ENCODE measurements at places on chromosomes 13 and 19.
A peak's percentile ranks its signal among the peaks of the same experiment; 100 is the strongest.

- DNase-seq: no peak
These were observed 76.3 kb downstream of the PEG3 start for GRCh38 chr19:56764196-56764695.

- no peak for DNase-seq
These were observed 64.2 kb upstream of the ZNF85 start for GRCh38 chr19:20858861-20859260.

GRCh38 chr19:11050323-11051114 lies 38.7 kb upstream of the LDLR start:
- DNase-seq: no peak

DNA sequence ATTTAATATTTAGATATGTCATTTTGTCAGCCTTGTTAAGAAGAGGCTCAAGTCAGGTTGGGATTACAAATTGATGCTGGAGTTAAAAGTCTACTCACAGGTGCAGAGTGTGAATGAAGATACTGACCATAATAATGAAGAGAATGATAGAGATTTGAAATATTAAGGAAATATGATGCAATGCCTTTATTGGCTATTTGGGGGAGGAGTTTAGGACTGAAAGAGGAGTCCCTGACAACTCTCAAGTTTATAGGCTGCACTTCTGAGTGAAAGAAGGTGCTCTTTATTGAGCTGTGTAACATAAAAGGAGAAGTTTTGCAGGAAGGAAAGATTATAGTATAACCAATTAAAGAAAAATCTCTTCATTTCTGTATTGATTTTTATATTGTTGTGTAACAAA lies 827.7 kb upstream of the PCDH9 start:
- no peak for DNase-seq

DNA sequence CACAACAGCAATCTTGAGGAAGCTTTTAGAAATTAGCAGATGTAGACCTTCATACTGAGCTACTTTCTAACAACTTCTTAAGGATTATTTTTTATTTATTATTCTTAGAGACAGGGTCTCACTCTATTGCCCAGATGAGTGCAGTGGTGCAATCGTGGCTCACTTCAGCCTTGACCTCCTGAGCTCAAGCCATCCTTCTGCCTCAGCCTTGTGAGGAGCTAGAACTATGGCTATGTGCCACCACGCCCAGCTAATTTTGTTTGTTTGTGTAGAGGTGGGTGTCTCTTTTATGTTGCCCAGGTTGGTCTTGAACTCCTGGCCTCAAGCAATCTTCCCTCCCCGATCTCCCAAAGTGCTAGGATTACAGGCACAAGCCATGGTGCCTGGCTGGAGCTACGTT lies 200.6 kb downstream of the TSHZ3 start:
- DNase-seq: no peak

DNA sequence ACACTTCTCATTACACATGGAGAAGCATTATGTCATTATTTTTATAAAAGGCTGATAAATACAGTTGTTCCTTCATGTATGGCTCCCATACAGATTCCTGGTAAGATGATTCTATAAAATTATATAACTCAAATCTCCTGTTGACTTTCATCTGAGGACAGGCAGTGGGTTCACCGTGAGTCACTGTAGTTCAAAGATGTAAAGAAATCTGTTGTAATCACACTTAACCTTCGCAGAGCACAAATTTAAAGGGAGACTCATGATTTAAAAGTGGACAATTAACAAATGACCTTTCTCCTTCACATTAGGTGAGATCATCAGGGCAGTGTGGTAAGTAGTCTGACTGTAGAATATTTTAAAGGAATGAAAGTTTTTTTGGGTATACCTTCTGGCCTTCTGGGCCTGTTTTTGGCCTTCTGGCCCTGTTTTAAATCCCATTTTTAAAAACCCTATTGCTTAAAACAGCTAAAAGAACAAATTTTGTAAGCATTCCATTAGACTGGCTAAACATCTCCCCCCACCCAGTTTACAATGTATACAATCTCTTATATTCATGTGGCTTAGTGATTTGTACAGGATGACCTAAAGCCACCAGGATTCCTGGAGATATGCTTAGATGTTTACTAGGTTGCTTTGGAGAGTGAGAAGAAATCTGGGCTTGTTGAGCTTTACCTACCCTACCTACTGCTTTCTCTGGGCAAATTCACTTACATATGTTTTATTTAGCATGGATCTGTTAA lies 171.2 kb downstream of the ITGBL1 start:
- DNase-seq: no peak

GRCh38 chr19:54029930-54030490 lies 33.7 kb downstream of the VSTM1 start:
- DNase-seq: no peak

GRCh38 chr19:46002678-46003275 lies 7.5 kb downstream of the CCDC61 start:
- DNase-seq: no peak

DNA sequence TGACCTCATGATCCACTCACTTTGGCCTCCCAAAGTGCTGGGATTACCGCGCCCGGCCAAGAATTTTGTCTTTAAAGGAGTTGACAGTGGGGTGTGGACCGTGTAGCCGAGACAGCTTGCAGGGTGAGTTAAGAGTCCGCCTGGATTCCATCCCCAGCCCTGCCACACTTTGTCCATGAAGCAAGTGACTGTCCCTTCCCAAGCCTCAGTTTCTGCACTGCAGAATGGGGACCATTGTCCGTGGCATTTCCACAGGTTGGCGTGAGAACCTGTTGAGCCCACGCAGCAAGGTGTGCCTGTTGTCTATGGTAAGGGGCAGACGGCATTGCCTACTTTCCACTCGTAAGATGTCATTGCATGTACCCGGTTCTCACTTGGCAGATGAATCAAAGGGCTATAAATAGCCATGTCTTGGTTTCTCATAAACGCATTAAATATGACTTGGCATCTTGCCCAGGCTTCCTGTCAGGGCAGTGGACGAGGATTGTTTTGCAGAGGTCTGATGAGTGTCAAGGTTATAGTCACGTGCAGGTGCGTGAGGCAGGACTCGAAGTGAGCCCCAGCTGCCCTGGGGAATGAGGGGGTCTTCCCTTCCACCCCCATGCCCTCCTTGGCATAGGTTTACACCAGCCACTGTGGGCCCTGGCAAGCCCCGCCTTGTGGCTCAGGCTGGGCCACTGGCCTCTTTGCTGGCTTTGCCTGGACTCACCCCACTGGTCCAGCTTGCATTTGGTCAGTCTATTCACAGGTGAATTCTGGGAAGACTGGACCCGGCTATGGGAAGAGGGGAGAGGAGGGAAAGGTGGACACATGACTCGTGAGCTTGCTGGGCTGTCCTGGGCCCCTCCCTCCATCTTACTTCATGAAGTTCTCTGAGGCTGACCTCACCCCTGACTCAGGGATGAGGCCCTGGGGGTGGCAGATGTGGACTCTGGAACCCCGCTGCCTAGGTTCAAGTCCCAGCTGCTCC lies 14.6 kb downstream of the FAM187B start:
- peak; percentile 31 for DNase-seq

- no peak for DNase-seq
These were observed 2.5 kb downstream of the NAPA start for GRCh38 chr19:47512183-47512947.

GRCh38 chr19:44735011-44735410 lies 13.5 kb upstream of the BCL3 start:
- DNase-seq: no peak

- no peak for DNase-seq
These were observed 399.6 kb downstream of the DCT start for GRCh38 chr13:94079876-94080275.

- no peak for DNase-seq
These were observed 21.5 kb downstream of the VWA8 start for GRCh38 chr13:41939398-41939797.

GRCh38 chr19:47377208-47377701 lies 28.1 kb downstream of the DHX34 start:
- no peak for DNase-seq

- DNase-seq: no peak
These were observed 48.4 kb downstream of the CAB39L start for GRCh38 chr13:49395451-49395865.

GRCh38 chr13:29465741-29466293 lies 129.7 kb downstream of the SLC7A1 start:
- DNase-seq: no peak

- DNase-seq: no peak
These were observed 8.0 kb upstream of the SBNO2 start for GRCh38 chr19:1182068-1182467.

GRCh38 chr13:34156841-34157365 lies 339.0 kb downstream of the RFC3 start:
- DNase-seq: no peak

DNA sequence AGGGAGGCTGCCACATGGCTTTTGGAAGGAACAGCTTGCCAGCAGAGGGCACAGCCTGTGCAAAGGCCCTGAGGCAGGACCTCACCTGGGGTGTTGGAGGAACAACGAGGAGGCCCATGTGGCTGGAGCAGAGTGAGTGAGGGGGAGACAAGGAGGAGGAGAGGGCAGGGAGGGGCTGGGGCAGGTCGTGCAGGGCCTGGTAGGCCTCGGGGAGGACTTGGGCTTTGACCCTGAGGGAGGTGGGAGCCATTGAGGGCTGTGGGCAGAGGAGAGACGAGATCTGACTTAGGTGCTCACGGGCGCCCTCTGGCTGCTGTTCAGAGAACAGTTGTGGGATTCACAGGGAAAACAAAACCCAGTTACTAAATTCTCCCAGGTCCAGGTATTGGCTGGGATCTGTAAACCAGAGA lies 25.2 kb downstream of the ZNRF4 start:
- no peak for DNase-seq

- no peak for DNase-seq
These were observed 17.2 kb downstream of the BRSK1 start for GRCh38 chr19:55300886-55301458.

GRCh38 chr13:44402899-44403445 lies 29.3 kb downstream of the SERP2 start:
- no peak for DNase-seq

- peak; percentile 66 for DNase-seq
These were observed at the start of gene REX1BD for GRCh38 chr19:18588611-18589379. Gene REX1BD, plus strand, starts transcription at chr19:18588798. Its CDS starts 4 bp downstream, at chr19:18588802.

DNA sequence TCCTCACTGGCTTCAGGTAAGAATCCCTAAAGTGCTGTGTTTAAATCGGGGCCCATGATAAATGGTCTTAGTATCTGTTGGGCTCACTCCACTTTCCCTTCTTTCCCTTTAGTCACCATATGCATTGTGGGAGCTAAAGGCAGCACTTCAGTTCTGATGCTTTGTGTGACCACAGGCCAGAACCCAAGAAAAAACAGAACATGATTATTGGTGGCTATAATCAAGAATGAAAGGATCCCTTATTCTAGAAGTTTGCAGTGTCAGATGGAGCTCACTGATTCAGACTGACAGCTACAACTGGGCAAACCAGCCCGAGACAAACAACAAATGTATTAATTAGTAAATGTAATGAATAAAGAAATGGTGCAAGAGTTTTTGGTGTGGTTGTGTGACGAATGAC lies 57.3 kb upstream of the POMP start:
- no peak for DNase-seq

DNA sequence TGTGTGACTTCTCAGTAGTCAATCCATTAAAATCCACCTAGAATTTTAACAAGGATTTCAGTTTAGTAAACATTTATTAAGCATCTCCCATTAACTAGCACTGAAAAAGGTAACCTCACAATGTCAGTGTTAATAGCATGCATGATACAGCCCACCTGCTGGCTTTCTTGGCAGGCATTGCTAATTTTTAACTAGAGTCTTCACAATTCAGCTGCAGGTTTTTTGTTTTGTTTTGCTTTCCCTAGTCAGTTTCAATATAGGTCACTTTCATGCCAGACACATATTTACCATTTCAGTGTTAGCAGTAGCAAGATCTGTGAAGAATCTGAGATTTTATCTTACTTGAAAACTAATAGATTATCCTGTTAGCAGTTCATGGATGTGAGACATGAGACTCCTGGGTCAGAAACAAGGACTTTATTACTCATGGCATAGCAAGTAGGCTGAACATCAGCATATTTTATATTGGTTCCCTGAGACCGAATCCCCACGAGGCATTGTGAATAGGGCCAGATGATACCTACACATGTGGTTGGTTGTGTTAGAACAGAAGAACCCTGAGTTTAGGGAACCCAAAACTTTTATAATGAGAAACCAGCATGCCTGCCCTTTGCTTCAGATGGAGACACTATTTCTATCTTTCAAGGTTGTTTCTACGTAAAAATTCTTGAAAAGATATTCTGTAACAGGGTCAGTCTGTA lies 198.0 kb upstream of the HTR2A start:
- DNase-seq: no peak
